Amniotic stem cell (primary cell): ENCODE measurements at places on chromosomes 12 and 14.

DNA sequence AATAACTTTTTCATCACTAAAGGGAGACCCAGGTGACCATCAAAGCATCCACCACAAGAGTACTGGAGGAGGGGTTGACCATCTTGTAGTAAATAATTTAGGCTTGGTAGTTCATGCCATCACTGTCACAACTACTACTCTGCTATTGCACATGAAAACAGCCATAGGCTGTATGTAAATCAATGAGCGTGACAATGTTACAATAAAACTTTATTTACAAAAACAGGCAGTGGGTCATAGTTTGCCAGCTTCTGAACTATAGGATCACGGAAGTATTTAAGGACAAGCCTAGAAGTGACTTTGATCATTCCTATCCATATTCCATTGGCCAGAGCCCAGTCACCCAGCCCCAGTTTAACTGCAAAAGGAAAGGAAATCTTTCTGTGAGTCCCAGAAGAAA is 153.4 kb downstream of the NUAK1 start:
- DNase-seq, result no peak

- DNase-seq, result no peak
These were observed 31.9 kb downstream of the NT5DC3 start for GRCh38 chr12:103809154-103809553.

- no peak for DNase-seq
These were observed 102.0 kb downstream of the EGLN3 start for GRCh38 chr14:33848706-33849454.

DNA sequence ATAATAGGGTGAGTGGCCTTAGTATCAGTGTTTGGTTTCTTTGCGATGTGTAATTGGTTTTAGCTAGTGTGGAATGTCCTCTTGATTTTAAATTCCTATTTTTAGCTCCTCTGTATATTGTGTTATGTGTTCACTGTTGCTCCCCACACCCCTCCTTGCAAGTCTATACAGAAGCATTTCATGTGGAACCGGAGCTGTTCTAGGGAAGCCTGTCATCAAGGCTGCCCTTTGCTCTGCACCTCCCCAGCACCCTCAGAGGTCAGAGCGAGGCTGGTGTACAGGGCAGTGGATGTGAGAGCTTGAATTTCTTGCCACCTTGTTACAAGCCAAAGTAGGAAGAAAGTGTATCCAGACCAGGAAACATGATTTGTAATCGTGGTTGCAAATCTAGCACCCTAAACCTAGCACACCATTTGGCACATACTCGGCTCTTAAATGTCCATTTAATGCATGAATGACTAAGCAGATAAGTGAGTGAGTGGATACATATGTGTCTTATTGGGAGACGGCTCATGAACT is 376.8 kb downstream of the RGS6 start:
- no peak for DNase-seq

GRCh38 chr12:4934407-4935035 is 24.8 kb downstream of the KCNA1 start:
- DNase-seq, result no peak

GRCh38 chr12:87336814-87337336 is 692.3 kb downstream of the C12orf50 start:
- DNase-seq, result no peak

GRCh38 chr14:49972823-49973222 is 79.9 kb downstream of the ARF6 start:
- peak; percentile 86 for DNase-seq

- no peak for DNase-seq
These were observed 444.4 kb downstream of the NRXN3 start for GRCh38 chr14:78614593-78614992.

DNA sequence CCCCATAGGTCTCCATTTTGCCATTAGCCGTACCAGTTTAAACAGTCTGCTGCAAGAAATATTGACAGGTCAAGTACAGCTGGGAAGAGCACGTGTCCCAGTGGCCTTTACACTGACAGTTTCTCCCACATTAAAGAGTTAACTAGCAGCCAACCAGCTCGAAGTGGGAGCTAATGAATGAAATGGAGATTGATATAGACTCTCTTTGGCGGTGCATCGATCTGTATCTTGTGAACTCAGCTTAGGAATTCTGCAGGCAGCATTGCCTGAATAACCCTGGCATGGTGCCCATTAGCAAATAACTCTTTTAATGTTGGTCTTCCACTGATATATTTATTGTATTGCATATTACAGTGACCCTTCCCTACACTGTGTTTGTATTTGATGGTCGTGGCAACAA is 319.4 kb downstream of the EGLN3 start:
- DNase-seq, result no peak

DNA sequence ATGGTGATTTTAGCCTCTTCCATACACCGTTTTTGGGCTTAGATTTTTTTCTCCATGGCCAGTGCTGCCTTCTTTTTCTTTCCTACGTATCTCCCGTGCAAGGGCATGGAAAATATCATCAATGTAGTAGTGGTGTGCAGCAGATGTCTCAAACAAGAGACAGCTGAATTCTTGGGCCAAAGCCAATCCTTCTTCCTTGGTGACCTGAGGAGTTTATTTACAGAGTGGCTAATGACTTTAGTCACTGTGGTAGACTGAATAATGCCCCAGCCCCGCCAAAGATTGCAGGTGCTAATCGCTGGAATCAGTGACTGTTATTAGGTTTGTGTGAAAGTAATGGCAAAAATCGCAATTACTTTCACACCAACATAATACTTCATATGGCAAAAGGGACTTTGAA is 235.5 kb upstream of the NOS1 start:
- DNase-seq, result no peak

- no peak for DNase-seq
These were observed 112.0 kb downstream of the EPS8 start for GRCh38 chr12:15677228-15677627.

- DNase-seq, result no peak
These were observed 461 bp downstream of the SLC8A3 start for GRCh38 chr14:70188322-70188658.

DNA sequence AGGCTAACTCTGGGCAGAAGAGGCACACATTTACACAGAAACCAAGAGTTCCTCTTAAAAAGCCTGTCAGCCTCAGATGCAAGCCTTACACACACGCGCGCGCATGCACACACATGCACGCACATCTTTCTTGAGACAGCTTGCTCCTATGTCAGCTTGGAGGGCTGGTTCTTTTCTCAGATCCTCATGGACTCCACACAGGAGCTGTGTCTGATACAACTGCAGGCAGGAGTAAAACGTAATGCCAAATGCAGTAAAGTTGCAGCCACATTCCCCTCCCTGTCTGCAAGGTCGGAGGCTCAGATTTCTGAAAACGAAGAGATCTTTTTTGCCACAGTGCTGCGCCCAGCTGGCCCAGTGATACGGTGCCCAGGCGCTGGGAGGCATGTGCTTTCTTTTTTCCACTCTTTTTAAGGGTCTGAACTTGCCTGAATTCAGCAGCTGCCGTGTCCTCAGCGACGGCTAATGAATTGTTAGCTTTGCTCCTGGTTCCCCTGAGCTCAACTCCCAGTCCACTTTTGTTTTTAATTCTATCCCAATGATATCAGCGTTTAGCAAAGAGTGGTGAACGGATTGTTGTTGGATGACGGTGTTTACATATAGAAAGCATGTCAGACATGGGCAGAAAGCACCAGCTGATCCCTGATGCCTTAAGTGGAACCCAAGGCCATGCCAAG is 72.9 kb upstream of the FOXN3 start:
- no peak for DNase-seq

DNA sequence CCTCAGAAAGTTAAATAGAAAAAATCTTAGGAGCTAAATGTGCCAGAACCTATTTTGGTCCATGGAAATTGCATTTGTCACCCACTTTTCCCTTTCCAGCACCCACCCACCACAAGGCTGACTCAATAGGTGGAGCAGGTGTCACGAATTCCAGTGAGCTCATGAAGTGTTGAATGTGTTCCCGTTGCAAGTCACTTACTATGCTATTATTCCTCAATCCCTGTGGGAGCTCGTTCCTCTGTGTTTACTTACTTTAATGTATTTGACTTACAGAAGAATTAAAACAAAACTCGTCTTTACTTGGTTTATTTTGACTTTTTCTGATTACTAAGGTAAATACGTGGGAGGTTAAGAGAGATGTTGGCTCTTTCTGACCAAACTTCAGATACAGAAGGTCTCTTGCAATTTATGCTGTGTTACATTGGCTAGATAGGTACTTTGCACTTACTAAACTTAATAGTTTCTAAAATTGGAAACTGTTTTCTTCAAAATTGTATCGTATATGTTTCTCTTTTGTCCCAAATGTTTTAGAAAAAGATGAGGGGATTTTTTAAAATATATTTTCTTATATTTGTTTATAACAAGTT is 269.4 kb upstream of the NOVA1 start:
- no peak for DNase-seq

GRCh38 chr12:7557227-7557626 is 53.6 kb upstream of the CD163 start:
- no peak for DNase-seq

GRCh38 chr14:105292826-105293711 is 7.7 kb downstream of the BRF1 start:
- no peak for DNase-seq

- DNase-seq, result peak; percentile 41
These were observed 48.8 kb upstream of the SLCO1C1 start for GRCh38 chr12:20646239-20646827.

GRCh38 chr14:96634896-96635295 is 132.7 kb downstream of the PAPOLA start:
- DNase-seq, result no peak

DNA sequence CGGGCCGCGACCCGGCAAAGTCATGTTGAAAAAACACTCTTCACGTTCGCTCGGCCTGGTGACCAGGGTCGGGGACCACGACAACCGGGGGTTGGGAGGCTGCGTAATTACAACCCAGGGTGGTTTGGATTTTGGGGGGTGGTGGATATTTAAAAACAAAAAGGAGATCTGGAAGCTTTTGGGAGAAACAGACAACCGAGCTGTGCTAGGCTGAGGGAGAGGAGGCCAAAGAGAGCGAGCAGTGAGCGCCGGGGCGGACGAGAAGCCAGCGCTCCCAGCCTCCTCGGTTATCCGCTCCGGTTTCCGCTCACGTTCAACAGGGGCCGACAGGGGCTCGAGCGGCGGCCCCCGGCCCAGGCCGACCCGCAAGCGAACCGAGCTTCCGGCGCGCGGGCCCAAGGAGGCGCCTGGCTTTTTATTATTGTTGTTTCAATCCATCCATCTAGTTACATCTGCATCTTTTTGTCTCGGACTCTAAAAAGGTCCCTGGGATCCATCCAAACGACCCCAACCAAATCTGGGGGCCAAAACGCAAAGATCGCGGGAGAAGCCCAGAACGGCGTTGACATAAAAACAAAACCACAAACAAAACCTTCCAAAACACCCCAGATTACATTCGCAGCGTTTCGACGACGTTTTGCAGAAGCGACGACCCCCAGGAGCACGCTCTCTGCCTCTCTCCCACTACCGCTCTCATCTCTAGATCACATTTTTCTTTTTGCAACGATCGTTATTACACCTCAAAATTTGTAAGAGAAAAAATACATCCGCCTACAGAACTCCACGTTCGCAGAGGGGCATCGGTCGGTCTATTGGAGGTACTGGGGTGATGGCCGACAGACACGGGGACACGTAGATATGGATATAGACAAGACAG is 771 bp downstream of the OTX2 start:
- DNase-seq, result no peak

DNA sequence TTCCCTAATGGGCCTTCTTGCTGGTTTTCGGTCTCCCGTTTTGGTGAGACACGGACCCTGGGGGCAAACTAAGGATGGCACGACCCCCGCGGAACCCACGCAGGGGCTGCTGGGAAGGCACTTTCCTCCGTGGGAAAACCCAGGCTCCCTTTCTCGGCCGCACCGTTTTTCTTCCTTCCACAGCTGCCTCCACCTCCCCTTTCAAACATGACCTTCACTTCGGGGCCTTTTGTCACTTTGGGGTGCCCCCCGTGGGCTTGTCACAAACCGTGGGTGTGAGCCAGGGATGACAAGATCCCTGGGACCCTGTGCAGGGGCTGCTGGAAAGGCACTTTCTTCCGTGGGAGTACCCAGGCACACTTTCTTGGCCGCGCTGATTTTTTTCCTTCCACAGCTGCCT is 268.7 kb downstream of the ALG10 start:
- no peak for DNase-seq

DNA sequence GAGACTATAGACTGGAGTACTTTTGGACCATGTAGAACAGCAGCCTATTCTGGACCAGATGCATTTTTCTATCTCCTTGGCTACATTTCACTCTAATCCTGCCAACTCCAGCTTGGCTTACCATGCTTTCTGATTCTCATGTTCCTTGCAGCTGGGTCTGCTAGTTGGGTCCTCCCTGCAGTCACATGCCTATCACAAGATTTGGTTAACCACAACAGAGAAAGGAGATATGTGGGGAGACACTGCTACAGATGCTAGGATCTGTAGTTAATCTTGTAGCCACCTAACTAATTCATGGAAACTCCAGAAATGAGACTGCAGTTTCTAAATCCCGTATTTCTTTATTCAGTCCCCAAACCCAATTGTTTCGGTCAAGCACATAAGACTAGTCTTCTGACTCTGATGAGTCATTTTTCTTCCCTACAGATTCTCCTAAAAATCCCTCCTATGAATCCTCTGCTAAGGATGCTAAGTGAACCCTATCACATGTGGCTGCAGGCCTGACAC is 410.6 kb downstream of the DAD1 start:
- no peak for DNase-seq

- DNase-seq, result no peak
These were observed 1.5 kb downstream of the KRT75 start for GRCh38 chr12:52432559-52433207.

DNA sequence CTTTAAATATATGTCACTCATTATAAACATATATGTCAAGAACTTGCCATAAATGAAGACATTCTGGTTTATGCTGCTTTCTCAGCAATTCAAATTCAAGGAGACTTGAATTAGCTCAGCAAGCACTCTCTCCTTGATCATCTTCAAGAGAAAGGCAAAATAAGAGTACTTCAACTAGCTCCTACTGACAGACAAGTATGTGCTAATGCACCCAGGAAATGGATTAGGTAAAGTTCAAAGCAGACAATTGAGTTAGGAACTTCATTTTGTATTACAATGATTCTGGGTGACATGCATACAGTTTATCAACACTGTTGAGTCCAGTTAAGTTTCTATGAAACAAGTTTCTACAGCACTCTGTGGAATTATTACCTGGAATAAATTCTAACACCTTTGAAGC is 455.9 kb upstream of the USP15 start:
- no peak for DNase-seq

DNA sequence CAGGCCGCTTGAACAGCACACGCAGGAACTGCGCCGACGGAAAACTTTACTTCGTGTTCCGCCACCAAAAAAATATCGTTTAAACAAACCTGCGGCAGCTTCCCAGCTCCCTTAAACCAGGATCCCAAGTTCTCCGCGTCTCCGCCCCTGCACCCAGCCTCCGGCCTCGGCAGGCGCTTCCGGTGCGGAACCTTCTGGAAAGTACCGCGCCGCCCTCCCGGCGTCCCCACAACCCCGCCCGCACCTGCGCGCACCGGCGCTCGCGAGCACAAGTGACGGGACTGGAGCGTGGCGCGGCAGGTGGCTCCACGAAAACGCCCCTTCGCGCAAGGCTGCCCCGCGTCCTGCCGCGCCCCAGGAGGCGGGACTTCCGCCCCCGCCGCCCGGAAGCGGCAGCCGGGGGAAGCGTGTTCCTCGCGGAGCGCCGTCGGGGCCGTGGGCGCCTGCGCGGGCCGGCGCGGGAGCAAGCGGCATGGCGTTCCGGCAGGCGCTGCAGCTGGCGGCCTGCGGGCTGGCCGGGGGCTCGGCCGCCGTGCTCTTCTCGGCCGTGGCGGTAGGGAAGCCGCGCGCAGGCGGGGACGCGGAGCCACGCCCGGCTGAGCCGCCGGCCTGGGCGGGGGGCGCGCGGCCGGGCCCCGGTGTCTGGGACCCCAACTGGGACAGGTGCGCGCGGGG is at the start of gene PGAM5:
Gene PGAM5, plus strand, starts transcription at position 438 of the 675 bp plus-strand sequence. Its CDS starts 35 bp downstream, at position 473.
- no peak for DNase-seq
